ENCODE measurements at places on chromosomes 2 and 18.

DNA sequence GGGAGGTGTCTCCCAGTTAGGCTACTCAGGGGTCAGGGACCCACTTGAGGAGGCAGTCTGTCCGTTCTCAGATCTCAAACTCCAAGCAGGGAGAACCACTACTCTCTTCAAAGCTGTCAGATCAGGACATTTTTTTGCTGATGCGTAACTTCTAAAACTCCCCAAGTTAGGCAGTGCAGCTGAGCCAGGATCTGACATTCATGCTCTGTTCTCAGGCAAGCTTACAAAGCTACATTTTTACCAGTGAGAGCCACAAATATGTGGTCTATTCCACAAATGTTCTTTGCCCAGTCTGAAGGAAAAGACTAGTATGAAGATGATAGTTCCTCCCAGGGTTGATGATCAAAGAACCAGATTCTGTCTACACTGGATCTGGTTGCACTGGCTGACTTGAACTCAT is 184.1 kb downstream of the MTCL1 start:
- no peak for DNase-seq

- no peak for DNase-seq
These were observed 247.2 kb upstream of the ZNF804A start for GRCh38 chr2:184351126-184351525.

- no peak for DNase-seq
These were observed 170.3 kb downstream of the HDAC4 start for GRCh38 chr2:239230318-239231052.

GRCh38 chr2:102520009-102520408 is 47.0 kb downstream of the SLC9A4 start:
- no peak for DNase-seq

- DNase-seq: no peak
These were observed 140.3 kb upstream of the FOSL2 start for GRCh38 chr2:28252311-28252710.

DNA sequence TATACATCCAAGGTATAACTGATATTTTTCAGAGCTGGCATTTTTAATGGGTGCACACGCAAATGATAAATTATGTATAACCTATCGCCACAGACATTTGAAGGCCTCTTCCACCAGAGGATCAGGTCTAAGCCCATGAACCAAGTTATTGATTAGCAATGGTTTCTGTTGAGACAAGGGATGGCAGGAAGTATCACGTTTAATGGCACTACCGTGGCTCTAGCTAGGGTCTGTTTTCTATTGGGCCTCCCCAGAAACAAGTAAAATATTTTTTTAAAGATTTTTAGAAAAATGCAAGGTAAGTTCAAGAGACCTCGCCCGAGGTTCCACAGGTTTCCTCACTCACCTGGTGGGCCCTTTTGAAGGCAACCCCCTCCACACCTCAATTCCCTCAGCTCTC is 667 bp downstream of the GFPT1 start:
- DNase-seq: no peak

DNA sequence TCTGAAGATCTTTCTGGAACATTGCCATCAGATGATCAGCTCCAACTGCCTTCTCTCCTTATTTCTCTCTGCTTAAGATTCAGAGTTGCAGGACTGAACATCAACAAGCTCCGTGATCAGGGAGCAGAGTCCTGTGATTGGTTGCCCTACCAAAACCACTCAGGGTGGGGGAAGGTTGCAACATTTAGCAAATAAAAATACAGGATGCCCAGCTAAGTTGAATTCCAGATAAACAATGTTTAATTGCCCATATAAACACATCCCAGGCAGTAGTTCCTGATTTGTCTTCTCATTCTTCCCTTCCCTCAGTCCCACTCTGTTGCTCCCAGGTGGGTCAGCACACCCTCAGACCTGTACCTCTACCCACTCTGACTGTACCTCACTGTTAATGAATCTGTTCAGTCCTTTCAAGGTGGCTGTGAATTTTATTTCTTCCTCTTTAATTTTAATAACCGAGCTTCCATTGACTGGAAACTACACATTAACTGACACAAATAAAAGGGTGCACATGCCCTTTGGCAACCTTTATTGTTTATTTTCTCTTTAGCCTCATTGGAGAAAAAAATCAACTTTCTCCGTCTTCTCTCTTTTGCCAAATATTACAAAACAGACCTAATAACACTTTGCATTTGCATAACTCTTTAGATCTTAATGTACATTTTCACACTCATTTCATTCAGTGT is 167.1 kb upstream of the PKDCC start:
- DNase-seq: no peak

- no peak for DNase-seq
These were observed 836 bp downstream of the STK11IP start for GRCh38 chr2:219598308-219599078.

DNA sequence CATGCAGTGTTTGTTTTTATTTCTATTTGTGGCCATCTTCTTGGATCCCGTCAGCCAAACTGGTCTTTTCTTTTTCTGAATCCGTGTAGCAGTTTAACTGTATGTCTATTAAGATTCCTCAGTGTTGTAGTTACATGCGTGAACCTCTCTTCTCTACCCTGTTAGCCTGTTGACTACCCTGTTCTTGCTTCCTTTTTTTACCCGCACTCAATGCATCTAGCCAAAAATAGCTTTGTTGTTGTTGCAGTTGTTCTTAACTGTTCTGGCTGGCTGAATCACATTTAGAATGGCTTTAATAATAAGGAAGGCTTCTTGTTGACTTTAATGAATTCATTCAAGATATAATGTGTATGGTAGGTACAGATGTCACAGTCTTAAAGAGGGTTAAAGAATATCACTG is 137.1 kb downstream of the LCLAT1 start:
- DNase-seq: no peak

GRCh38 chr2:3179626-3180025 is 198.0 kb downstream of the EIPR1 start:
- DNase-seq: no peak

DNA sequence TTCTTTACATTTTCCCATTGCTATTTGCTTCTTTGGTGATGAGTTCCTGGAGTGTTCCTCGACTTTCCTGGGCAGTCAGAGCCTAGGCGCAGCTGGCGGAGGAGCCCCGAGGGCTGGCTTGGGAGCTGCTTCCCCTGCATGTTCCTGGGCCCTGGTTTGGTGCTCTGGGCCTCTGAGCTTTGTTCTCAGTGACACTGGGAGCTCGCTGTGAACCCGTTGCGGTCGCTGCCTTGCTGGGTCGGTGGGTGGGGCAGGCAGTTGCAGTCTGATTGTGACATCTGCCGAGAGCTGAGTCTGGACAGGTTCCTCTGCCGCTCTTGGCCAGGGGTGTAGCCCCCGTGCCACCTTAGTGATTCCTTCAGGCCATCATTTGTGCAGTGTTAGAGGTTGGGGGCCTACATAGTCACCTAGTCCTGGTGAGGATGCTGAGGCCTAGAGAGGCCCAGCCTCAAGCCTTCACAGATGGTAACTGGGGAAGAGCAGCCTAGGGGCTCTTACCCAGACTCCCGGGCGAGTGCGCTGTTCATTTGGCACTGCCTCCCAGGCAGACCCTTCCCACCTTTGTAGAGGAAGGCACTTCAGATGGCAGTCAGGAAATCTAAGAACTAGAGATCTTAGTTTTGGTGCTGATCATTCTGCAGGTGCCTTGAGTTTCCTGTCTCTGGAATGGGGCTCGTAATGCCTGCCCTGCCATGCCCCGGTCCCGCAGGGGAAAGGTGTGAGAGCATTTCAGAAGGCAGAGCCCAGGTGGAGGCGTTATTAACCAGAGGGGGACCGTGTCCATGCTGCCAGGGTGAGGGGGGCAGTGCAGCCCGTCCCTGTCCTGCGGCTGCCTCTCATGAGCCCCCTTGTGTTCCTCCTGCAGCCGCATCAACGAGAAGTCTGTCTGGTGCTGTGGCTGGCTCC is 8.4 kb downstream of the ASB1 start:
- no peak for DNase-seq

DNA sequence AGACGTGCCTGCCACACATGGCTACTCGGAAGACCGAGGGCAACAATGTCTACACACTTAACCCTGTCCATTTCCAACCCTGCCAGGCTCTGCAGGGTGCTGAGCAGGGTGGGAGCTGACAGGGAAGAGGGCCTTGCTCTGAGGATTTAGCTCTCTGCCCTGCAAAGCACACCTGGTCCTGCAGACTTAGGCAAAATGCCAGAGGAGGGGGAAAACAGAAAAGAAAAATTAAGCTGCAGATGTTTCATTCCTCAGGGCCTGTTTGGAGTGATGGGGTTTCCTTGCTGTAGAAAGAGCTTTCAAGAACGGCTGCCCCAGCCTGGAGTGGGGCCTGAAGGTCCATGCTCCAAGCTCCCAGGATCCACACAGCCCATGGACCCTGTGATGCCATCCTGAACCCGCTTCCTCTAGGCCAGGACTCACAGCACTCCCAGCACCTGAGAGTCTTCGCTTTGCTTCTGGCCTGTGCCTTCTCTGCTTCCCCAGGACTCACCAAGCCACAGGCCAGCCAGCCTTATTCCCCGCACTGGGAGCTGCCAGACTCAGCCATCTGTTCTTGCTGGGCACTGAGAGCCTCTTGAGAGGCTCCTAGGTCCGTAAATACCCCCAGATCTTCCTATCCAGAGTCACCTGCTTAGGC is 9.1 kb upstream of the TEX51 start:
- DNase-seq: no peak

GRCh38 chr2:152738438-152738837 is 20.0 kb downstream of the ARL6IP6 start:
- DNase-seq: no peak

GRCh38 chr2:217840522-217840921 is 162.3 kb downstream of the TNS1 start:
- no peak for DNase-seq

All from activated gamma-delta T cell treated with Interleukin-2 at 50 U/mL for 16 hours (primary cell).